Mucosa of gallbladder (tissue), 1 donor: ENCODE measurements at places on chromosomes 5 and 9.

- DNase-seq: no peak
Measured at GRCh38 chr5:61582205-61582820, 250.3 kb downstream of the ZSWIM6 start.

DNA sequence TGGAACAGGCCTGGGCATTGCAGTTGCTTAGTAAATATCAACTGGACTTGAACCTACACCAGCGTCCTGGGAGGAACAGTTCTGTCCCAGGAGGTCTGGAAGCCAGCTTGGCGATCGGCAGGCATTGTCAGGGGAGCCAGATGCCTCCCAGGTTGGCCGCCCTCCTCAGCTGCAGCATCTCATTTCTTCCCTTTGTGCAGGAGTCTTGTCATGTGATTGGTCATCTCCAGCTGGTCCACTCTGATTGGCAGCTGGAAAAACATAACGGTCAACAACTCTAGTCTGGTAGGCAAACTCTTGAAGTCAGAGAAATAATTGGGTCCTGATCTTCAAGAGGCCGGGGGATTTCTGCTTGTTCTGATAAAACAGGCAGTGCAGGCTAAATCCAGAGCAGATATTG, 29.6 kb upstream of the NCS1 start:
- DNase-seq: no peak

- DNase-seq: no peak
Measured at GRCh38 chr5:172721455-172722326, 49.3 kb downstream of the DUSP1 start.

- no peak for DNase-seq
Measured at GRCh38 chr9:116313638-116314037, 160.0 kb downstream of the PAPPA start.

GRCh38 chr5:122713041-122713440, 61.8 kb upstream of the SNX2 start:
- DNase-seq: no peak
